ENCODE measurements at places on chromosomes 7 and 10. TPM values are rescaled to one million over a fixed set of nuclear protein-coding genes. Genes with fewer than 3 reads are reported as not detected.

Gene CLRN3
- not detected for total RNA-seq

Gene IGFBP1
- not detected for total RNA-seq

Gene GPNMB
- total RNA-seq = 24.9 TPM

Gene SCRN1
- 3.7 TPM for total RNA-seq

Gene ZCCHC24
- 52.8 TPM for total RNA-seq

Gene ZNF425
- 0.76 TPM for total RNA-seq

Gene CHST3
- 17.0 TPM for total RNA-seq

Gene PGAM2
- 214 TPM for total RNA-seq

Gene TAS2R4
- total RNA-seq = 0.34 TPM

Gene BICC1
- 6.9 TPM for total RNA-seq

Gene CCDC172
- not detected for total RNA-seq

Gene CPA4
- 0.86 TPM for total RNA-seq

Gene TAS2R41
- total RNA-seq = not detected

Gene EBLN1
- total RNA-seq = not detected

Gene ZNF783
- total RNA-seq = 6.0 TPM

Gene CPA2
- not detected for total RNA-seq

Gene PON1
- not detected for total RNA-seq

Gene CPEB3
- total RNA-seq = 6.1 TPM

Gene LRRC4
- 2.7 TPM for total RNA-seq

Gene FAM25G
- not detected for total RNA-seq

Gene FGF8
- not detected for total RNA-seq

Measured in psoas muscle (tissue), 8 donors.